ENCODE measurements at places on chromosomes 13 and 19. TPM values are rescaled to one million over a fixed set of nuclear protein-coding genes. Genes with fewer than 3 reads are reported as not detected.
A peak's percentile ranks its signal among the peaks of the same experiment; 100 is the strongest.

- no peaks in the 10 kb centered on the region for H3K27me3 ChIP-seq
- no peak overlapping the region for H3K4me3 ChIP-seq
- H3K27ac ChIP-seq, result no peak overlapping the region
- peaks cover 27% of the 10 kb centered on the region for H3K4me1 ChIP-seq
- no peak for DNase-seq
- H3K36me3 ChIP-seq, result no peaks in the 10 kb centered on the region
Measured at GRCh38 chr13:112244061-112244460, 132.1 kb upstream of the SPACA7 start.

DNA sequence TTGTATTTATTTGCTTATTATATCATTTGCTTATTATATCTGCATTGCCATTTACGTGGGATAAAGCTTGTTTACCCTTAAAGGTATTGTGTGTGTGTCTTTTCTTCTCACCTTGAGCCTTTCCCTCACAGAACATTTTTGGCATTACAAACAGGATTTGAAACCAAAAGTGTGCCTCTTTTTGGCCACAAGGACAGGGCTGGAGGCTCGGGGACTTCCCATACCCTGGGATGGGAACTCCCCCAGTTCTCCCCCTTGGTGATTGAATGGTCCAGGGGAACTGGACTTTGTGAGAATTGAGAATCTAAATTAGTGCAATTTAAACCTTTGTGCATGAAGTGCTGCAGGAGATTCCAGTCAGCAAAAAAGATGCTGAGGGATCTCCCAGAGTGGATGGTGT is 2.4 kb upstream of the ZNF506 start:
- H3K27ac ChIP-seq, result no peak overlapping the region
- H3K27me3 ChIP-seq, result no peaks in the 10 kb centered on the region
- no peak for DNase-seq
- peaks cover 4% of the 10 kb centered on the region for H3K36me3 ChIP-seq
- H3K4me1 ChIP-seq, result no peaks in the 10 kb centered on the region

DNA sequence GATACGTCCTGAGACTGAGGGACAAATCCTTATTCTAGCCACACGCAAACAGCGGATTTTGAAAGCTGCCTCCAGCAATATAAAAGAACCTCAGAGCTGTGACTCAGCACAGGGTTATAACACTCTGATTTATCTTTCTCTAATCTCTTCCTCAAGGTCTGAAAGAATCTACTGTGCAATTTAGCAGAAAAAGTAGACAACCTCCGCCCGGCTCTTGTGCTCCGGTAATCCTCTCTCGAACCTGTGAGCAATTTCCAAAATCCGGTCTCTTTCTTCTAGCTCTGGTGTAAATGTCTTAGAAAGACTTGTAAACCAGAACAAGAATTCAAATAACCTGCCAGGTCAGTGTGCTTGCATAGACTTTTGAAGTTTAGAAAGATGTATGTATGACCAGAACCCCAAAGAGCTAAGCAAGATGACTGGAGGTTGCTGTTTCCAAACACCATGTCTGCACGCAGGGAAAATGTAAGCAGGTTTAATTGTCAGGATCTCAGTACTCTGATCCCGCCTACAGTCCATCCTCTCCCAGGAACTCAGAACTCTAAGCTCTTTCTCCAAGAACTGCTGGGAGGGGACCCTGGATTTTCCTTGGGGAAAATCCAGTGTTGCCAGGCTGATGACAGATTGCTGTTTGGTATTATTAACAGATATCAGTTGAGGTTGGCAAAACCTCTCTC is 338.1 kb downstream of the RFC3 start:
- no peaks in the 10 kb centered on the region for H3K4me1 ChIP-seq
- DNase-seq, result no peak
- no peaks in the 10 kb centered on the region for H3K36me3 ChIP-seq
- no peaks in the 10 kb centered on the region for H3K27me3 ChIP-seq
- H3K4me3 ChIP-seq, result no peak overlapping the region

GRCh38 chr19:40831502-40832430 is 18.5 kb downstream of the CYP2A6 start:
- H3K27ac ChIP-seq, result peak overlapping the region; percentile 84
- H3K27me3 ChIP-seq, result no peaks in the 10 kb centered on the region
- H3K4me1 ChIP-seq, result peaks cover 3% of the 10 kb centered on the region

- H3K27ac ChIP-seq, result no peak overlapping the region
- no peaks in the 10 kb centered on the region for H3K36me3 ChIP-seq
- no peaks in the 10 kb centered on the region for H3K4me1 ChIP-seq
- H3K27me3 ChIP-seq, result no peaks in the 10 kb centered on the region
- no peak overlapping the region for H3K4me3 ChIP-seq
Measured at GRCh38 chr19:44455100-44455499, 6.8 kb upstream of the ZNF229 start.

GRCh38 chr19:51535535-51535934 is 4.1 kb upstream of the SIGLEC6 start:
- H3K27me3 ChIP-seq, result peaks cover 3% of the 10 kb centered on the region
- H3K4me3 ChIP-seq, result no peak overlapping the region
- no peaks in the 10 kb centered on the region for H3K36me3 ChIP-seq
- no peak for DNase-seq

DNA sequence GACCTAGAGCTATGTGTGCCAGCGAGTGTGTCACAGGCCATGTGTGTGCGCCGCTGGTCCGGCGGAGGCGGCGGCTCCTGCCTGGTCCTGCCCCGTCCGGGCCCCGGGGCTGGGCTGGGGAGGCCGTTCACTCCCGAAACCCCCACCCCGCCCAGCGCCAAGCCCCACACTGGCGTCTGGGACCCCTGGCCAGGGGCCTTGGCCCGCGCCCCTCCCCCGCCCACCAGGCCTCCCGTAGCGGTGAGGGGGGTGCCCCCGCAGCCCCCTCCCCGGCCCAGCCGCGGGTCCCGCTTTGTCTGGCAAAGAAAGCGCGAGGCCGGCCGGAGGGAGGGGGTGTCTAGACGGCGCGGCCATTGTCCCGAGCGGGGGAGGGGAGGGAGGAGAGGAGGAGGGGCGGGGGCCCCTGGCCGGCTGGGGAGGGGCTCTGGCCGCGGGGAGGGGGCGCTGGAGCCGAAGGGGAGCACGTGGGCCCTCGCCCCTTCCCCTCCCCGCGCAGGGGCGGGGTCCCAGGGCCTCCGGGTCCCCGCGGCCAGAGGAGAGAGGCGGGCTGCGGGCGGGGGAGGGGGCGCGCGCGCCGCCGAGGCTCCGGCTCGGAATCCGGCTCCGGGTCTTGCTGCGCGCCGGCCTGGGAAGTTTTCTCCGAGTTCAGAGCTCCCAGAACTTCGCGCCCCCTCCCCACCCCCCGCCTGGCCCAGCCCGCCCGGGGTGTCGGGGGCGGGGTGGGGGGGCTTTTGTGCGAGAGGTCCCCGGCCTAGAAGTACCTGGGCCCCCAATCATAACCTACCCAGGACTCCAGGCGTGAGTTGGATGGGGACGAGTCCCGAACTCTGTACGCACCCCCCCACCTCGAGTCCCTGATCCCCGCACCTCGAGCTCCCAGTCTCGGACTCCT is 888 bp downstream of the NOTCH3 start:
- DNase-seq, result no peak
- H3K27ac ChIP-seq, result no peak overlapping the region
- peaks cover 3% of the 10 kb centered on the region for H3K27me3 ChIP-seq
- no peak overlapping the region for H3K4me3 ChIP-seq
- H3K36me3 ChIP-seq, result no peaks in the 10 kb centered on the region

Gene SLITRK6
- polyA plus RNA-seq, result 0.78 TPM

- H3K4me3 ChIP-seq, result no peak overlapping the region
- peaks cover 14% of the 10 kb centered on the region for H3K4me1 ChIP-seq
- H3K27me3 ChIP-seq, result no peaks in the 10 kb centered on the region
Measured at GRCh38 chr19:19434483-19435045, 29.1 kb downstream of the GATAD2A start.

GRCh38 chr13:50691681-50692263 is 151.7 kb downstream of the DLEU7 start:
- no peaks in the 10 kb centered on the region for H3K36me3 ChIP-seq
- H3K27me3 ChIP-seq, result no peaks in the 10 kb centered on the region
- DNase-seq, result no peak
- no peak overlapping the region for H3K4me3 ChIP-seq

DNA sequence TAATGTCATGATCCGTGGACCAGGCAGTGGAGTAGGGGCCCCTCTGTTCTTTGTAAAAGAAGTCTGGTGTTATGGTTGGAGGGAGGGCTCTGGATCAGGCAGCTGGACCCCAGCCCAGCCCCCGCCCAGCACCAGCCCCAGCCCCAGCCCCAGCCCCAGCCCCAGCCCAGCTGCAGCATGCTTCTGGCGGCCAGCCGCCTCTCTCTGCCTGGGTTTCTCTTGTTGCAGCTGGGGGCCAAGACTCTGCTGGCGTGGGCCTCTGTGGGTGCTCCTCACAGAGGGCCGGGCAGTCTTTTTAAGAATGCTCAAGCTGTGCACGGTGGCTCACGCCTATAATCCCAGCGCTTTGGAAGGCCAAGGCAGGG is 17.9 kb downstream of the DOT1L start:
- no peaks in the 10 kb centered on the region for H3K36me3 ChIP-seq
- H3K4me3 ChIP-seq, result no peak overlapping the region
- H3K27ac ChIP-seq, result no peak overlapping the region
- no peaks in the 10 kb centered on the region for H3K27me3 ChIP-seq
- no peak for DNase-seq
- no peaks in the 10 kb centered on the region for H3K4me1 ChIP-seq

DNA sequence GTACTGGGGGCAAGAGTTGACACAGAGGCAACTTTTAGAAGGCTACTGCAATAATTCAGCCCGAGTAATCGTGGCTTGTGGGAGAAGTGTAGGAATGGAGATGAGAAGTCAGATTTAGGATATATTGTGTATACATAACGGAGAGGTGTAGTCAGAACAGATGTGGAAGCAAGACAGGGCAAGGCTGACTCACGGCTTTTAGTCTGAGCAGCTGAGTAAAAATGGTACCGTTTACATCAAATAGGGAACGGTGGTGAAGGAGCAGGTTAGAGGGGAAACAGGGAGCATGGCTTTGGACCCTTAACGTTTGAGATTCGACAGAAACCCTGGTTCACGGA is 796 bp upstream of the LSM14A start:
- DNase-seq, result no peak
- no peaks in the 10 kb centered on the region for H3K36me3 ChIP-seq
- no peaks in the 10 kb centered on the region for H3K27me3 ChIP-seq
- peaks cover 31% of the 10 kb centered on the region for H3K4me1 ChIP-seq
- peak overlapping the region; percentile 73 for H3K4me3 ChIP-seq

- no peak for DNase-seq
- H3K27ac ChIP-seq, result no peak overlapping the region
- H3K4me3 ChIP-seq, result no peak overlapping the region
Measured at GRCh38 chr19:38867171-38867780, 10.8 kb downstream of the RINL start.

- H3K4me3 ChIP-seq, result no peak overlapping the region
- DNase-seq, result no peak
Measured at GRCh38 chr13:50464349-50465251, 378.9 kb downstream of the DLEU7 start.

GRCh38 chr13:100075700-100076587 is 12.9 kb upstream of the PCCA start:
- H3K4me3 ChIP-seq, result no peak overlapping the region
- no peaks in the 10 kb centered on the region for H3K36me3 ChIP-seq
- no peaks in the 10 kb centered on the region for H3K27me3 ChIP-seq
- H3K4me1 ChIP-seq, result peaks cover 14% of the 10 kb centered on the region
- H3K27ac ChIP-seq, result peak overlapping the region; percentile 76

DNA sequence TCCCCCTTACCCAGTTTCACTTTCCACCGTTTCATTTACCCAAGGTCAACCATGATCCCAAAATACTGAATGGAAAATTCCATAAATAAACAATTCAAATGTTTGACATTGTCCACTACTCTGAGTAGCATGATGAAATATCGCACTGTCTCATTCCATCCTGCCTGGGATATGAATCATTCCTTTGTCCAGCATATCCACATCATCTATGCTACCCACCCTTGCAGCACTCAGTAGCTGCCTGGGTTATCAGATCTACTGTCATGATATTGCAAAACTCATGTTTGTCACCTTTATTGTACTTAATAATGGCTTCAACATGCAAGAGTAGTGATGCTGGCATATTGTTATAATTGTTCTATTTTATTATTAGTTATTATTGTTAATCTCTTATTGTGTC is 263.9 kb upstream of the NBEA start:
- H3K27me3 ChIP-seq, result no peaks in the 10 kb centered on the region
- H3K4me1 ChIP-seq, result no peaks in the 10 kb centered on the region
- DNase-seq, result no peak
- H3K4me3 ChIP-seq, result no peak overlapping the region
- H3K36me3 ChIP-seq, result no peaks in the 10 kb centered on the region

Data from liver (tissue), 10 donors.